ENCODE measurements at places on chromosomes 1 and 21. TPM values are rescaled to one million over a fixed set of nuclear protein-coding genes. Genes with fewer than 3 reads are reported as not detected.

The GPR61 gene
- total RNA-seq = not detected

DNA sequence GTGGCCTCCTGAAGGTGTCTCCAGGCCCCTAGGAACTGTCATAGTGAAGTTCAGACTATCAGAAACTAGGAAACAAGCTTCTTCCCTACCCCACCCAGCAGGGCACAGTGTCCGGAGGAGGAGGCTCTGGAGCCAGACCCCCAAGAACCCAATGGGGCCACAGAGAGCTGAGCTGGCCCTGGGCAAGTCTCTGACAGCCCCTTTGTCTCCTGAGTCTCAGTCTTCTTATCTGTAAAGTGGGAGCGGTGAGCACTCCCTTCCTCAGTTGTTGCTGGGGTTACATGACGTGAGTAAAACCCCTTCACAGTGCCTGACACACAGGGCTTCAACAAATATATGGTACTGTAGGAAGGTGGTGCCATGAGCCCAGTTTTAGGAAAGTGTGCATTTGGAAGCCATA is 675.8 kb downstream of the MATN1 start:
- DNase-seq = no peak
- no peak overlapping the region for H3K4me3 ChIP-seq
- H3K36me3 ChIP-seq = no peaks in the 10 kb centered on the region

- no peak for DNase-seq
- H3K4me1 ChIP-seq = peaks cover 57% of the 10 kb centered on the region
- H3K36me3 ChIP-seq = peaks cover 4% of the 10 kb centered on the region
Measured at GRCh38 chr1:33094971-33095604, 14.1 kb downstream of the AZIN2 start.

GRCh38 chr1:76256289-76257223 is 182.0 kb downstream of the ST6GALNAC3 start:
- H3K4me3 ChIP-seq = no peak overlapping the region
- peaks cover 3% of the 10 kb centered on the region for H3K27me3 ChIP-seq
- DNase-seq = no peak
- H3K4me1 ChIP-seq = peaks cover 63% of the 10 kb centered on the region

DNA sequence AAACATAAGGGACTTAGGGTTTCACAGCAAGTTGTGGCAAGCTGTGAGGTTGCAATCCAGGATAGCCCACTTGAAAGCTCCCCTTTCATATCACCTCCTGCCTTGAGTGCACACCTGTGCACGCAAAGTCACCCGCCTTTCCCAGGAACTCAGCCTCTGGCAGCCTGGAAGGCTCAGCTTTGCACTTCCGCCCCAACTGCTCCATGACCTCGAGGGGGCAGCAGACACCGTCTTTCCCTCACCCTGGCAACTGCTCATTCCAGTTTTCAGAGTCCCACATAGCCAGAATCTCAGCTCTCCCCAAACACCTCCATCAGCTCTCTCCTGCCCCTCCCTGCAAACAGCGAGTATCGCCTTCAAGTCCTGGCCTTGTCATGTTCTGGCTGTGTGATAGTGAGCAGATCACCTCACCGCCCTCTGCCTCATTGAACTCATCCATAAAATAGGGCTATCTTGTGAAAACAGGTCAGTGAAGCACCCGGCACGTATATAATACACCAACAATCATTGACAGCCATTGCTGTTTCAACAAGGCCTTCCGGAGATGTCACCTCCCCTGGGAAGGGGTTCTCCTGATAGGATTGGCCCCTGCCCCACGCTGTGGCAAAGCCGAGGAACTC is 32.2 kb upstream of the EPB41 start:
- H3K4me1 ChIP-seq = peaks cover 39% of the 10 kb centered on the region
- H3K36me3 ChIP-seq = no peaks in the 10 kb centered on the region
- H3K4me3 ChIP-seq = no peak overlapping the region
- H3K27me3 ChIP-seq = peaks cover under 1% of the 10 kb centered on the region
- peak; percentile 70 for DNase-seq

- no peaks in the 10 kb centered on the region for H3K27me3 ChIP-seq
- no peaks in the 10 kb centered on the region for H3K4me1 ChIP-seq
- no peak overlapping the region for H3K4me3 ChIP-seq
- DNase-seq = no peak
- no peaks in the 10 kb centered on the region for H3K36me3 ChIP-seq
Measured at GRCh38 chr1:37274486-37274885, 199.9 kb upstream of the ZC3H12A start.

DNA sequence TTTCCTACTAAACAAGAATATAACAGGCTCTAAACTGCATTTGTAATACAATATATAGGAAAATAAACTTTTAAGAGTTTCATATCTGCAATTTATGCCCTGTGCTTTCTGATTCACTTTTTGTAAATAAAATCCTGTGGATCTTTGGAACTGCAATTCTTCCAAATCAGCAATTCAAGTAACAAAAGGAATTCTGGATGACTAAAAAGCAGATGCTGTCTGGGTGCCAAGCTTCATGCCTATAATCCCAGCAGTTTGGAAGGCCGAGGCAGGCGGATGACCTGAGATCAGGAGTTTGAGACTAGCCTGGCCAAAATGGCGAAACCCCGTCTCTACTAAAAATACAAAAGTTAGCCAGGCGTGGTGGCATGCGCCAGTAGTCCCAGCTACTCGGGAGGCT is 6.3 kb downstream of the NME7 start:
- H3K36me3 ChIP-seq = peaks cover 9% of the 10 kb centered on the region

The FAM3B gene
- not detected for total RNA-seq

The AIM2 gene
- 52.9 TPM for total RNA-seq

DNA sequence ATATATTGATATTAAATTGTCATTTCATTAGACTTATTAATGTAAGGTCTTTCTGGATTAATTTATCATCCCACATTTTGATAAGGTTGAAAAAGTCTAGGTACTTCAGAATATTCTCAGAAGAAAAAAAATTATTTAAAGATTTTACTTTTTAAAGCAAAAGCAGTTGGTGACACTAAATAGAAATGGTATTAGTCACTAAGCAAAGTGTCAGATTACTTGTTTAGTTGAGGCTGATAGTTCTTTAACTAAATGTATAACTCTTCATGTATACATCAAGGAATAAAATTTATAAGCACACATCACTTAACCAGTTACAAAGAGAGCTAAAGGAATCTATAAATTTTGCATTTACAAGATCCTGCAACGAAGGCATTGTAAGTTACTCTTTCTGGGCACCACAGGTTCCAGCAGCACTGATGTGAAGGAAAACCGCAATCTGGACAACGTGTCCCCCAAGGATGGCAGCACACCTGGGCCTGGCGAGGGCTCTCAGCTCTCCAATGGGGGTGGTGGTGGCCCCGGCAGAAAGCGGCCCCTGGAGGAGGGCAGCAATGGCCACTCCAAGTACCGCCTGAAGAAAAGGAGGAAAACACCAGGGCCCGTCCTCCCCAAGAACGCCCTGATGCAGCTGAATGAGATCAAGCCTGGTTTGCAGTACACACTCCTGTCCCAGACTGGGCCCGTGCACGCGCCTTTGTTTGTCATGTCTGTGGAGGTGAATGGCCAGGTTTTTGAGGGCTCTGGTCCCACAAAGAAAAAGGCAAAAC is 101.1 kb downstream of the ADARB1 start:
- no peaks in the 10 kb centered on the region for H3K27me3 ChIP-seq
- peaks cover 20% of the 10 kb centered on the region for H3K36me3 ChIP-seq
- H3K4me3 ChIP-seq = no peak overlapping the region
- peaks cover 6% of the 10 kb centered on the region for H3K4me1 ChIP-seq
- no peak for DNase-seq
- H3K27ac ChIP-seq = no peak overlapping the region

- peaks cover 51% of the 10 kb centered on the region for H3K27me3 ChIP-seq
- no peaks in the 10 kb centered on the region for H3K36me3 ChIP-seq
- H3K4me3 ChIP-seq = no peak overlapping the region
- H3K4me1 ChIP-seq = peaks cover 26% of the 10 kb centered on the region
- no peak overlapping the region for H3K27ac ChIP-seq
Measured at GRCh38 chr1:110087812-110088738, 17.6 kb upstream of the ALX3 start.

GRCh38 chr1:12640958-12641272 is 3.0 kb upstream of the AADACL4 start:
- no peak overlapping the region for H3K4me3 ChIP-seq
- no peak overlapping the region for H3K27ac ChIP-seq
- peaks cover 10% of the 10 kb centered on the region for H3K27me3 ChIP-seq
- peaks cover 3% of the 10 kb centered on the region for H3K36me3 ChIP-seq
- no peak for DNase-seq

GRCh38 chr1:202615501-202616354 is 94.5 kb downstream of the SYT2 start:
- DNase-seq = no peak
- peaks cover 21% of the 10 kb centered on the region for H3K27me3 ChIP-seq
- H3K27ac ChIP-seq = peak overlapping the region; percentile 3
- H3K4me3 ChIP-seq = no peak overlapping the region
- peaks cover 22% of the 10 kb centered on the region for H3K4me1 ChIP-seq

DNA sequence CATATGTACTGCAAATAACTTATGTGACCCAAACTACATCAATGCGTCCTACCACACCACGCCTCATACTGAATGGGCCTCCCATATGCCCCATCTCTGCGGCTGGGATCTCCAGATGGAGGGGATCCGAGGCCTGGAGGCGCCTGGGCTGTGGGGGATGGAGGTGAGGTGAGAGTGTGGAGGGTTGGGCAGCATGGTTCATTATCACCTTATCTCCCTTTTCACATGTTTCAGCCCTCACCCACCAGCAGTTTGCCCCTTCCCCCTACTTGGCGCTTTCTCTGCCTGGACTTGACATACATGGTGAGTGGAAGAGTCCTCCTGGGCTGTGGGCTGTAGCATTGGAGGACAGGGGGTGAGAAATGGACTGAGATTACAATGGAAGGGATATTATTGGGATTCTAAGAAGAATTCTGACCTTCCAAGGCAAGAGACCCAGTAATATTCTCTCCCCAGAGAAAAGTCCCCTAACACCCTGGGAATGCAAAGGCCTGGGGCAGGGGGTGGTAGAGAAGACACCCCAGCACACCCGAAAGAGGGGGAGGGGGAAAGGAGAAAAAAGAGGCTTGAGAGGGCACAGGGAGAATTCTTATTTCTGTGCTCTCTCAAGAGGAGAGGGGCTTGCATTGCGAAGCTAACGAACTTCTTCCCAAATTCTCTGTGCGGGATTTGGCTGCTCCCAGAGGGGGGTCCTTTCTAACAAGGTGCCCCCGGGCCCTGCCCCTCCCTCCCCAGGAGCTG is 61.4 kb downstream of the MEF2D start:
- H3K27me3 ChIP-seq = peaks cover 74% of the 10 kb centered on the region
- no peak overlapping the region for H3K4me3 ChIP-seq
- H3K4me1 ChIP-seq = peaks cover 31% of the 10 kb centered on the region

- H3K4me1 ChIP-seq = peaks cover 5% of the 10 kb centered on the region
- no peak for DNase-seq
- H3K27me3 ChIP-seq = no peaks in the 10 kb centered on the region
- H3K36me3 ChIP-seq = peaks cover 12% of the 10 kb centered on the region
- no peak overlapping the region for H3K4me3 ChIP-seq
- no peak overlapping the region for H3K27ac ChIP-seq
Measured at GRCh38 chr21:43741423-43742096, 22.6 kb downstream of the PDXK start.

DNA sequence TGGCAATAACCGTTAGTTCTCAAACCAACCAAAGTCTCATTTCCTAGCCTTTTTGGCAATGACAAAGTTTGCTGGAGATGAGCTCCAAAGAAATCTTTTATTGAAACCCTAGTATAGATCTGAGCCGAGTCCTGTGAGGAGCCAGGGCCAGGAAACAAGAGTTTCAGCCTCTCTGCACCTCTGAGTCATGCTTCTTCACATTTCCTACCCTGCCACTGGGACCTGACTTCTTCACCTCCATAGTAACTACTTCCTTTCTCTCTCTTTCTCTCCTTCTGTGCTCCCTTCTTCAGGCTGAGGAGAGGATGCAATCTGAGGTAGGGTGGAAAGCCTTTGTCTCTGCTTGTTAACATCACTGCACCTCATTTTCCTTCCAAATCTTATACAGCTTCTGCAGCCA is 38.7 kb upstream of the IPO9 start:
- H3K27me3 ChIP-seq = no peaks in the 10 kb centered on the region
- H3K27ac ChIP-seq = no peak overlapping the region
- H3K4me3 ChIP-seq = no peak overlapping the region
- DNase-seq = no peak

- no peak for DNase-seq
- no peaks in the 10 kb centered on the region for H3K36me3 ChIP-seq
- H3K4me3 ChIP-seq = no peak overlapping the region
- H3K27me3 ChIP-seq = no peaks in the 10 kb centered on the region
Measured at GRCh38 chr1:117820096-117820495, 109.3 kb downstream of the GDAP2 start.

- no peaks in the 10 kb centered on the region for H3K27me3 ChIP-seq
- H3K4me3 ChIP-seq = no peak overlapping the region
- H3K27ac ChIP-seq = no peak overlapping the region
- H3K36me3 ChIP-seq = no peaks in the 10 kb centered on the region
- H3K4me1 ChIP-seq = peaks cover 3% of the 10 kb centered on the region
Measured at GRCh38 chr1:2384941-2385481, 6.3 kb downstream of the MORN1 start.

- H3K36me3 ChIP-seq = no peaks in the 10 kb centered on the region
- H3K27ac ChIP-seq = no peak overlapping the region
- no peak for DNase-seq
- peaks cover 15% of the 10 kb centered on the region for H3K27me3 ChIP-seq
- no peaks in the 10 kb centered on the region for H3K4me1 ChIP-seq
- H3K4me3 ChIP-seq = no peak overlapping the region
Measured at GRCh38 chr1:119286587-119287181, 81.9 kb upstream of the HAO2 start.

DNA sequence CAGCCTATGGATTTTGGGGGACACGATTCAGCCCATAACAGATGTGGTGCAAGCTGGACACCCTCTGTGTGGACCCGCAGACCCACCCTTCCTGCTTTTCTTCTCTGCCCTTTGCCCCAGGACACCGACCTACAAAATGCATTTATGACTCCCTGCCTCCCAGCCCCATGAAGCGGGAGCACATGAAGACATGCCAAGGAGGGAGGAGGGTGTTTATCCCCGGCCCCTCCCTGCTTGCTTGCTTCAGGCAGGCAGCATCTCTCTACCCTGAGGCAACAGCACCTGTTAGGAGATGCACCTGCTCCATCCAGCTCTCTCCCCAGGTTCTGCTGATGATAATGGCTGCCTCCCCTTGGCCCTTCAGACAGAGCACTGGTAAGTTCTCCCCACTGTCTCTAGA is 187.5 kb downstream of the PSMG1 start:
- DNase-seq = no peak
- peaks cover 8% of the 10 kb centered on the region for H3K27me3 ChIP-seq
- H3K4me3 ChIP-seq = no peak overlapping the region
- H3K36me3 ChIP-seq = no peaks in the 10 kb centered on the region
- H3K27ac ChIP-seq = no peak overlapping the region

- no peaks in the 10 kb centered on the region for H3K36me3 ChIP-seq
- peaks cover 7% of the 10 kb centered on the region for H3K4me1 ChIP-seq
- H3K27ac ChIP-seq = no peak overlapping the region
- peaks cover 4% of the 10 kb centered on the region for H3K27me3 ChIP-seq
- no peak overlapping the region for H3K4me3 ChIP-seq
- no peak for DNase-seq
Measured at GRCh38 chr21:35614396-35614921, 445.9 kb downstream of the SETD4 start.
